Stimulated activated CD4-positive, alpha-beta T cell treated with anti-CD3 and anti-CD28 coated beads, TNF-alpha, amount 100 ng/mL, for 48 hours (primary cell): ENCODE measurements at places on chromosomes 7 and 10.

DNA sequence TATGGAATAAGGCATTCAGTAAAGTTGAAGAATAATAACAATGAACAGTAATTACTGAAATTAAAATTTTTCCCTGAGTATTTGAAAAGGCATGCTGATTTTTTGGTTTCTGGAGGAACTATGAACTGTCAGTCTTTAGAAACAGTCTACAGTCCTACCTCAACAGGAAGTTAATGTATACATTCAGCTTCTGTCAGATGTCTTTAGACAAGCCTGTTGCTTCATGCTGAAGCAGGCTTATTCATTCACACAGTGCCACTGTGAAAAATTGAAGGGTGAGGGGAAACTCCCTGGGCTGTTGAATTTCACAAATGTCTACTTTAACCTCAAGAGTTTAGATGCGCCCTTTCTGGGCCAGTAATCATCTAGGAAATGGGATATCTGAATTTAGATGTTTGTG lies 3.5 kb downstream of the NRF1 start:
- DNase-seq = no peak

- no peak for DNase-seq
Observed at GRCh38 chr7:37016064-37016878, 292.0 kb upstream of the AOAH start.

DNA sequence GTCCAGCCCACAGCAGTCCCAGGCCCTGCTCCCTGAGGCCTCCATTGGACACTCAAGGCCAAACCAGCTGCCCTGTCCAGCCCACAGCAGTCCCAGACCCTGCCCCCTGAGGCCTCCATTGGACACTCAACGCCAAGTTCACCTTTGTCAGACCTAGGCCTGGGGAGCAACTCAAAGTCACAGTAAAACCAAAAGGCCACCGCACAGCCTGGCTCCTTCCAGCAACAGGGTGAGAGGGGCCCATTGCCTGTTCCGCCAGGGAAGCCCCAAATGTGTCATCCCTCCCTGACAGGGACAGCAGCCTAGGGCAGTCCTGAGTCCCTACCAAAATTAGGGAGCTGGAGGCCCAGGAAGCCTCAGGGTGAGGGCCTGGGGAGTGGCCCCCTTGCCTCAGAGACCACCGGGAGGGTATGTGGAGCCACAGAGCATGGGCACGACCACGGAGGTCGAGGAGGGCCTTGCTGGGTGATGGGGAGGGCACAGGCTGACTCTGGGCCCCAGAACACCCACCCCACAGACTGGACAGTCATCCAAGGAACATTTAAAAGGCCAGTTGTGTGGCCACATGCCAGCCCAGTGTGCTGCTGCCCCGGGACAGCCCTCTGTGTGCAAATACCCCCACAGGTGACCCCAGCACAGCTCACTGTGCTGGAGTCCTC lies 66.5 kb upstream of the PPP2R2D start:
- DNase-seq = no peak

- DNase-seq = no peak
Observed at GRCh38 chr10:11560076-11560709, 51.3 kb downstream of the USP6NL start.

GRCh38 chr7:82598958-82599357 lies 155.4 kb upstream of the CACNA2D1 start:
- no peak for DNase-seq

DNA sequence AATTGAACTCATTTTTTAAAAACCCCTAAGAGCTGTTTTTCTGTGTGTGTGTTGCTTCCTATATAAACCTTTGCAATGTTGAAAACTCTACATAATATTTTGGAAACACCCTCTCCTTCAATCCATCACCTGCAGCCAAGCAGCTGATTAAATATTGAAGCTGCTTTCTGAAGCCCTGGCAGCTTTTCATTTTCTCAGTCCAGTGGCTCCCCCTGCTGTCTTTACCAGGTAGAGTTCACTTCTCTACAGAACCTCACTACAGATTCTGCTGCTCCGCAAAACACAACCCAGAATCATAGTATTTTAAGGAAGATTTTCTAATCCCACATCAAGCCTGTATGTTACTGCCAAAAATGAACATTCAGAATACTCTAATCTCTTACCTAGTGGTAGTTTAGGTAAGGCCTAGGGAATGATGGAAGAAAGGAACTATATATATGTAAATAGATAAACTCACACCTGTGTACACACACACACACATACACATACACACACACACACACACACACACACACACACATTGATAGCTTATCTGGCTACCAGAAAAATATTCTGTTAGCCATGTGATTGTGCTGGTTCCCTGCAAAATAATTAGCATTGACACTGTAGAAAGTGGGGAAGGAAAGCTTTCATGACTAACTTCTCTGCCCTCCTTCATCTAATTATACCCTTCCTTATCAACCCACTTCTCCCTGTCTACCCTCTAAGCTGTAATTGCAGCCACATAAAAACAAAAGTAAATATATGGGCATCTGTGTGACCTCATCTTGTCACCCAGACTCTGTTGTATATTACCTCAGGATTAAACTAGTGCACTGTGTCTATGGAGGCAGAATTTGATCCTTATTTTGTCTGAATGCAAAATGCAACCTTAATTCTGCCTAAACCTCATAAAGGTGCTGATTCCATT lies 229.5 kb upstream of the FZD1 start:
- DNase-seq = peak; percentile 1

DNA sequence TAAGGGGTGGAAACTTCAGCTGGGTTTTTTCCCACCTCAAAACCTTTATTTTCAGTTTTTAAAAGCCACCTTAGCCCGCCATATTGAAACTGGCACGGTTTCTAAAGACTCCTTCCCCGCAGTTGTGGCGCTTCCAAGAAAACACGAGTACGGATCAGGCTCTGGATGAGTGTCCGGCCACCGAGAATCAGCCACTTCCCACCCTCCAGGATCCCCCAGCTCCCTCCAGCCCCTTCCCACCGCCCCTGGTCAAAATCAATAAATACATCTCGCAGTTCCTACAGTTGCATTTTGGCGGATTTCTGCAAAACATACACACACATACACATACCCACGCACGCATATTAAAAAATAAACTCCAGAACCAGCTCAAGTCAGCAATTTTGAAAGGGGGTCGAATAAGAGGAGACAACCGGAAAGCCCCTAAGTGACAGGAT lies 1.1 kb downstream of the SFMBT2 start:
- no peak for DNase-seq

DNA sequence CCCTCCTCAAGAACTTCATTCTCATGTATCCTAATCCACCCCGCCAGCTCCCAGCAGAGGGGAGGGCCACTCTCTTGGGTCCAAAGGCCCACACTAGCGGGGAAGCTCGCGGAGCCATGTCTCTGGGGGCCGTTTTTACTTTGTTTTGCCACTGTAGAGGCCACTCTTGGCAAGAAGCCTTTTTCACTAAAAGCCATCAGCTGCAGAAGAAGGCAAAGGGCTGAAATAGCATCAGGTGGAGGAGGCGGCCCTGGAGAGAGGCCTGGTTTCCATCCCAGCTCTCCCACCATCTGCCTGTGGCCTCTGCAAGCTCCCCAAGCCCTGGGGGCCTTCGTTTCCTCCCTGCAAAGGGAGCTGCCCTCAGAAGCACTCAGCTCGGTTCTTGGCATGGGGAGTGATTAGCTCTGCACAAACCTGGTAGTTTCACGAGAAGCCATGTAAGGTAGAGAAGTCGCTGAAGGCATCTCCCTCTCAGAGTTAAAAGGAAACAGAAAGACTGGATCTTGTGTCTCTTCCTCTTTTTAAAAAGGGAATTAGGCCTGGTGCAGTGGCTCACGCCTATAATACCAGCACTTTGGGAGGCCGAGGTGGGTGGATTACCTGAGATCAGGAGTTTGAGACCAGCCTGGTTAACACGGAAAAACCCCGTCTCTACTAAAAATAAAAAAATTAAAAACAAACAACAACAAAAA lies 70.3 kb downstream of the PARP12 start:
- no peak for DNase-seq

GRCh38 chr10:33921970-33922605 lies 587.6 kb upstream of the NRP1 start:
- no peak for DNase-seq
